Stimulated activated CD4-positive, alpha-beta T cell treated with anti-CD3 and anti-CD28 coated beads, TNF-alpha, amount 100 ng/mL, for 1 hour (primary cell): ENCODE measurements at places on chromosomes 3 and 15.

- no peak for DNase-seq
Measured at GRCh38 chr3:25437953-25438352, 9.9 kb downstream of the RARB start.

- DNase-seq, result no peak
Measured at GRCh38 chr3:43647331-43648166, 25.7 kb upstream of the ANO10 start.

- no peak for DNase-seq
Measured at GRCh38 chr15:77541421-77542181, 91.1 kb downstream of the LINGO1 start.

DNA sequence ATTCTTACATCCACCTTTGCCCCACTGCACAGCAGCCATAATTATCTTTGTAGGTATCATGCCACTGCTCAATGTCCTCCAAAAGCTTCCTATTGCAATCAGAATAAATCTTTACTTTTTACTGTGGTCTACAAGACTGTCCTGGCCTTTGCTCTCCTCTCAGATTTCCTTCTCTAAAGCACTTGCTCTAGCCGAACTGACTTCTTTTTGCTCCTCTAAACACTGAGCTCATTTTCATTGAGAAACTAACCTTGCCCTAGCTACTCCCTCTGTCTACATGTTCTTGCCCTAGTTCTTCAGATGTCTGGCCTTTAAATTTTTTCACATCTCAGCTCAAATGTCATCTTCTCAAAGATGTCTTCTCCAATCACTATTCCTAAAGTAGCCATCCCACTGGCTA is 342.8 kb downstream of the TBC1D5 start:
- DNase-seq, result no peak

- no peak for DNase-seq
Measured at GRCh38 chr3:141323936-141324704, 44.2 kb upstream of the ZBTB38 start.

GRCh38 chr3:119508172-119508845 is 10.0 kb downstream of the TIMMDC1 start:
- DNase-seq, result no peak

GRCh38 chr3:96449803-96450202 is 364.6 kb upstream of the EPHA6 start:
- no peak for DNase-seq

GRCh38 chr3:133776794-133777438 is 28.7 kb upstream of the SRPRB start:
- DNase-seq, result no peak

- DNase-seq, result peak; percentile 22
Measured at GRCh38 chr3:127629467-127630403, 750 bp downstream of the PODXL2 start.

- DNase-seq, result no peak
Measured at GRCh38 chr3:142026333-142026732, 123.0 kb downstream of the TFDP2 start.

DNA sequence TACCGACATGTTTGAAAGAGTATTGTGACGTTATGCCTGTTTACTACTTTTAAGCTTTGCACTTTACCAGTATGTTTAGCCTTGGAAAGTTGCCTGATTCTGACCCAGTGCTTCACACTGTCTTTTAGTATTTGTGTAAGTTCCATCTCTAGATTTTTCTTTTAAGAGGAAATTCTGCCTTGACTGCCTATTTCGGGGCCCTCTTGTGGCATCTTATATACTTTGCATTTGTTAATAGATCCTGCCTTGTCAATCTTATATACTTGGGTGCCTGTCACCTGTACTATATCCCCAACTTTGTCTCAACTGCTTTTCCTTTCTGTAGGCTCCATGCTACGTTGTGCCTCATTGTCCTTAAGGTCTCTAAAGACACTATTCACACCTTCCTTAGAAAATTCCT is 244.6 kb downstream of the STXBP5L start:
- DNase-seq, result no peak

DNA sequence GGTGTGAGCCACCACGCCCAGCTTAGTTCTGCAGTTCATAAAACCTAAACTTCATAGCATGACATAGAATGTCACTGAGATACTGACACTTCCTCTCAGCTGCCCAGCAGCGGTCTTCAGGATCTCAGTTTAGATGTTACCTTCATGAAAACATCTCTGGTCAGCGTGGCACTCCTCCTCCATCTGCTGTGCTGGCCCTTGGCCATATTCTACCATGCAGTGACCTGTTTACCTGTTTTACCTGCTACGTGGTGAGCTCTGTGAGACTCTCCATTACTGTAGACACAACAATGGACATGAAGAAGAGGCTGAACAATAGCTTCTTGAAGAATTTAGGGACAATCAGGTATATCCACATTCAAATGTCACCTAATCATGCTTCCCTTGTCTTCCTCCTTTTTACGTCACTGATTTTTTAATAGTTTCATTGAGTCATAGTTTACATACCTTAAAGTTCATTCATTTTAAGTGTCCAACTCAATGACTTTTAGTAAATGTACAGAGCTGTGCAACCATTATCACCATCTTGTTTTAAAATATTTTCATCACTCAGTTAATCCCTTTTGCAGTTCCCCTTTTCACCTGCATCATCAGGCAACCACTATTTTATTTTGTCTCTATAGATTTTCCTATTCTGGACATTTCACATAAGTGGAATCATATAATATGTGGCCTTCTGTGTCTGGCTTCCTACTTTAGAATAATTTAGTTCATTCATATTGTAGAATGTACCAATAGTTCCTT is 32.2 kb upstream of the PTPN23 start:
- DNase-seq, result no peak

GRCh38 chr15:100095541-100096247 is 246.1 kb downstream of the ADAMTS17 start:
- no peak for DNase-seq

DNA sequence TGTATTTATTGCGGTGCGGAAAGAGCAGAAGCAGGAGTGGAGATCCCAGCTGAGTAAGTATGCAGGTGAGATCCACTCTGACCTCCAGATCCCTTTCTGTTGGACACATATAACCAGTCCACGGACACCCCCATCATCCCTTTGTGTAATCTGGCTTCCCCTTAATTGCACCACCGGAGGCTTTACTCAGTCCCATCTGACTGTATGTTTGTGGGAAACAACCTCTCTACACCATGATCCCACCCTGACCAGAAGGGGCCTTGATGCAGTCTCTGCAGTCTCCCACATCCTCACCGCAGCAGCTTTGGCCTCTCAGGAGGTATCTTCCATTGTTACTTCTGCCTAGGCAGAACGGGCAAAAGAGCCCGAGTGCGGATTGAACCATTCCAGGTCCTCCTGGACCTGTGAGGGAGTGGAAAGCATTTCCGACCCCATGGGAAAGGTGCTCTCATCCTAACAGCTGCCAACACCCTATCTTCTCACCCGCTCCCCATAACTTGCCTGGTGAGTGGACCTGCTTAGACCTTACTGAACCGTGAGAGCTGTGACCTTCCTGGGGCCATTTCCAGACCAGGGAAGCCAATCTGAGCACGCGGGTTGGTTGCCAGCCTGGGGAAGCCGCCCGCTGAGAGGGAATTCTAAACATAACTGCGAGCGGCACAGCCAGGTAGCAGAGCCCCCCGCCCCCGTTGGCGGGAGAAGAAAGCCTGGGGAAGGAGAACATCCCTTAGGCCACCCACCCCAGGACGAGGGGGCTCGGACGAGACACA is 1.1 kb downstream of the SLCO2A1 start:
- DNase-seq, result no peak

DNA sequence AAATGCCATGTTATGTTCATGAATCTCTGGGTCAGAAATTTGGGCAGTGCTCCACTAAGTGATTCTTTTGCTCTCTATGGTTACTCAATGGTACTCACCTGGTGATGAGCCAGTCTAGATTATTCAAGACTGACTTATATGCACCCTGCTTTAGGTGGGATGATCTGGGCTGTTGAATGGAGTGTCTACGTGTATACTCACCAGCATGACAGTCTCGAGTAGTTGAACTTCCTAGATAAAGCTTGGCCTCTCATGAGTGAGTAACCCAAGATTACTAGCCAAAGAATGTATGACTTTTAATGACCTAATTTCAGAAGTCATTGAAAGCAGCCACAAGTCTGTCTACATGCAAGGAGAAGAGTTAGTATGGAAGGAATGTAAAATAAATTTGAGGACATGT is 77.5 kb upstream of the CADM2 start:
- no peak for DNase-seq

GRCh38 chr3:193011958-193012357 is 94.3 kb upstream of the MB21D2 start:
- no peak for DNase-seq

GRCh38 chr3:32934150-32934742 is 17.2 kb upstream of the CCR4 start:
- no peak for DNase-seq

- DNase-seq, result no peak
Measured at GRCh38 chr15:73803806-73804205, 50.7 kb upstream of the INSYN1 start.

- no peak for DNase-seq
Measured at GRCh38 chr15:25391971-25392721, 46.7 kb downstream of the UBE3A start.

DNA sequence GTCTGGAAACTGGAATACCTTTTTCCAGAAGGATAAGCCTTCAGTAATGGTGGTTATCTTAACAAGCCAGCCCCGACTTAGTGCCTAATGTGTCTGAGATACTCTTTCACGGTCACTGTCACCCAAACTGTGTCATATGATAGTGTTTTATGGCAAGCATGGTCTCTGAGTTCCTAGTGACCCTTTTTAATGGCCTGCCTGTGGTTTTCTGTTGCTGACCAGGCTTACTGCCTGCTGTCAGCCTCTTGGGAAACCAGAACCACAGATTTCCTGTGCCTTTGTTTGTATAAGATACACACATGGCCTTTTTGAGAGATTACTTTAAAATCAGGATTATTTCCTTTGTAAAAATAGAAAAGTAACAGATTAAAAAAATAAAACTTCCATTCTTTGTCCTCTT is 22.4 kb downstream of the HPS3 start:
- DNase-seq, result no peak

- DNase-seq, result no peak
Measured at GRCh38 chr15:85607842-85608241, 186.9 kb downstream of the KLHL25 start.
